Fibroblast of skin of right quadriceps (primary cell): ENCODE measurements at places on chromosomes 6 and 20.

DNA sequence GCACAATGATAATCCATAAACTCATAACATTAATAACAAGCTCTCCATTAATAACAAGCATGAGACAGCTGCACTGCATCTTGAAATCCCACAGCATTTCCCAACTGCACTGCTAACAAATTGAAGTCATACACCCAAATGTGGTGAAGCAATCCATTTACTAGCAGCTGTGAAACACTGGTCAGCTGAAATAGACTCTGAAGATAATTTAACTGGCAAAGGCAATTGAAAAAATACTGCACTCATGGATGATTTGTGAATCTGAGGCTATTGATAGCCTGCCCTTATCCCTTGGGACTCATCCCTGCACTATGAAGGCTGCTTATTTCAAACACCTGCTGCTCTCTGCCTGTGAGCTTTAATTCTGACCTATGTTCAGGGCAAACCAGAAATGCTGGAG, 49.1 kb upstream of the PLCB1 start:
- DNase-seq, result peak; percentile 42

DNA sequence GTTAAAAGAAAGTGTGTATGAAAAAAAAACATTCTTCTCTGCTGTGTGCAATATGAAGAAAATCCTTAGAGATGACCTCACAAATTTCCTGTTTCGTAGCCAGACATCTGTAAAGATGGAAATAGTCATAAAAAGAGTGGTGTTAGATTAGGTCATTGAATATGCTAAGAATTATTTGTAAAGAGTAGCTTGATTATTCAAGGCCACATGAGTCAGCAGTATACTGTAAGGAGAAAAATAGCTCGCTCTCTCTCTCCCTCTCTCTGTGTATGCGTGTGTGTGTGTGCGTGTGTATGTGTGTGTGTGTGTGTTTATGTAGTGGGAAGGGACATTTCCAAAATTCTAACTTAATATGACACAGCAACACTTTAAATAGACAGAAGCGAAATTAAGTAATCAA, 78.8 kb downstream of the PTCHD4 start:
- peak; percentile 89 for DNase-seq

- no peak for DNase-seq
Measured at GRCh38 chr6:163877877-163878639, 463.5 kb downstream of the QKI start.

DNA sequence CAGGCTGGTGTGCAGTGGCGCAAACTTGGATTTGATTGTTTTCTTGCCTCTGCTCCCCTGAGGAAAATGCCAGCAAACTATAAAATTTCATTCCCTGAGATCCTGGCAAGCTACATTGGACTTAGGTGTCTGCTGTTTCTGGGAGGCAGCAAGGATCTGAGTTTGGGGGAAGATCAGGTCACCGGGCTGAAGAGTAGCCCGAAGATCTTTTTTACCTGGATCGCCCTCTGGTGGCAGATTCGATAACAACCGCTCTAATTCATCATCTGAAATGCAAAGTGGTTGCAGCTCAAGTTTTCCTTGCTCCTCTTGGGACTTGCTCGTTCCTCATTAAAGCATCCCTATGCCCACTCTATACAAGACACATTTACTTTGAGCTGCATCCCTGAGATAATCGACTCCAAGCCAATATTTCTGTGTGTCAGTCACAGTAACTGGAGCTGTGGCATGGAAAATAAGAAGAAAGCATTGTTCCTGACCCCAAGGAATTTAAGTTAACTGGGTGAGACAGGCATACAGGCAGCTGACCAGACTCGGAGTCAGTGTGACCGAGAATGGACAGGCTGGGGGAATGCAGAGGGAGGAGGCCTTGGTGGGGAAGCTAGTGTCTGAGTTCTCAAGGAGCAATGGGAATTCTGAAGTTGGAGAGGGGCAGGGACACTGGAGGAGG, 131.8 kb upstream of the PROKR2 start:
- DNase-seq, result peak; percentile 34

GRCh38 chr6:46284475-46284874, 113.7 kb upstream of the ENPP5 start:
- no peak for DNase-seq

DNA sequence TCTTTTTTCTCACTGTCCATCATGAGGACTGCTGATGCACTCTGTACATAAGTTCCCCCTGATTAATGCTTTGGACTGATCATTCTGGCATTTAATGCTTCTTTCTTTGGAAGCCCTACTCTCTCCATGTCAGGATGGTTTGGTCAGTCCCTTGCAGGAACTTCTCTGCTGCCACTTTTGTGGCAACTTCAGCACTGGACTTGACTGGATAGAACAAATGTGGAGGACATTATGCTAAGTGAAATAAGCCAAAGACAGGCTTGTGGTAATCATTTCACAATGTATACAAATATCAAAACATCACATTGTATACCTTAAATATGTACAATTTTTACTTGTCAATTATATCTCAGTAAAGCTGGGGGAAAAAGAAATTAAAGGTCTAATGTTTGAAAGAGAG, 12.2 kb upstream of the BRPF3 start:
- DNase-seq, result no peak

- DNase-seq, result no peak
Measured at GRCh38 chr6:42735976-42736375, 9.9 kb downstream of the TBCC start.

- peak; percentile 48 for DNase-seq
Measured at GRCh38 chr6:1890071-1890470, 280.4 kb downstream of the FOXC1 start.

GRCh38 chr6:16562498-16562897, 198.8 kb downstream of the ATXN1 start:
- DNase-seq, result no peak

- DNase-seq, result no peak
Measured at GRCh38 chr20:53141201-53142050, 169.3 kb downstream of the TSHZ2 start.

DNA sequence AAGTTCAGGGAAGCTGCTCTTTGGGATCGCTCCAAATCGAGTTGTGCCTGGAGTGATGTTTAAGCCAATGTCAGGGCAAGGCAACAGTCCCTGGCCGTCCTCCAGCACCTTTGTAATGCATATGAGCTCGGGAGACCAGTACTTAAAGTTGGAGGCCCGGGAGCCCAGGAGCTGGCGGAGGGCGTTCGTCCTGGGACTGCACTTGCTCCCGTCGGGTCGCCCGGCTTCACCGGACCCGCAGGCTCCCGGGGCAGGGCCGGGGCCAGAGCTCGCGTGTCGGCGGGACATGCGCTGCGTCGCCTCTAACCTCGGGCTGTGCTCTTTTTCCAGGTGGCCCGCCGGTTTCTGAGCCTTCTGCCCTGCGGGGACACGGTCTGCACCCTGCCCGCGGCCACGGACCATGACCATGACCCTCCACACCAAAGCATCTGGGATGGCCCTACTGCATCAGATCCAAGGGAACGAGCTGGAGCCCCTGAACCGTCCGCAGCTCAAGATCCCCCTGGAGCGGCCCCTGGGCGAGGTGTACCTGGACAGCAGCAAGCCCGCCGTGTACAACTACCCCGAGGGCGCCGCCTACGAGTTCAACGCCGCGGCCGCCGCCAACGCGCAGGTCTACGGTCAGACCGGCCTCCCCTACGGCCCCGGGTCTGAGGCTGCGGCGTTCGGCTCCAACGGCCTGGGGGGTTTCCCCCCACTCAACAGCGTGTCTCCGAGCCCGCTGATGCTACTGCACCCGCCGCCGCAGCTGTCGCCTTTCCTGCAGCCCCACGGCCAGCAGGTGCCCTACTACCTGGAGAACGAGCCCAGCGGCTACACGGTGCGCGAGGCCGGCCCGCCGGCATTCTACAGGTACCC, at the start of gene ESR1:
TSS of gene ESR1 (plus strand) at position 170 of the 858 bp plus-strand sequence. CDS start at position 401, 231 bp downstream.
- peak; percentile 2 for DNase-seq

GRCh38 chr6:108953681-108954080, 105.5 kb downstream of the ARMC2 start:
- no peak for DNase-seq

- no peak for DNase-seq
Measured at GRCh38 chr6:89361171-89361570, 8.6 kb upstream of the UBE2J1 start.

DNA sequence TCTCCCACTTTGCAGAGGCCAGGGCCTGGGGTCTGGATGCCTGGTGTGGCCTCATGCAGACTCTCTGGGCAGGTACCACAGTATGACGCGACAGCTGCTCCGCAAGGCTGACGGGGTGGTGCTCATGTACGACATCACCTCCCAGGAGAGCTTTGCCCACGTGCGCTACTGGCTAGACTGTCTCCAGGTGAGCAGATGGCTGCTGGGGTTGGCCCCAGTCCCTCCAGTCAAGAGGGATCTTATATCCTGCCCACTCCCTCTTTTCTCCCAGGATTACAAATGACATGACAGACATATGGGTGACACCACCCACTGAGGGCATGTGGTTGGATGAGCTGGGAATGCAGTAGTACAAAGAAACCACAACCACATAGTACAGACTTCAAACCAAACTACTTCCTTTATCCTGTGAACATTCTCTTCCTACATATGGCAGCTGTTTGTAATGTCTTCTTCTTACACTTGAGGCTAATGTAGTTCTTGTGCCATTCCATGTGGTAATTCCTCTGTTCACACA, 29.9 kb downstream of the RAB44 start:
- DNase-seq, result peak; percentile 42

- DNase-seq, result peak; percentile 35
Measured at GRCh38 chr6:8181951-8182845, 79.8 kb upstream of the EEF1E1 start.

GRCh38 chr6:33604941-33605854, 15.9 kb upstream of the ITPR3 start:
- DNase-seq, result no peak

- peak; percentile 91 for DNase-seq
Measured at GRCh38 chr6:45843848-45844521, 171.7 kb downstream of the CLIC5 start.

DNA sequence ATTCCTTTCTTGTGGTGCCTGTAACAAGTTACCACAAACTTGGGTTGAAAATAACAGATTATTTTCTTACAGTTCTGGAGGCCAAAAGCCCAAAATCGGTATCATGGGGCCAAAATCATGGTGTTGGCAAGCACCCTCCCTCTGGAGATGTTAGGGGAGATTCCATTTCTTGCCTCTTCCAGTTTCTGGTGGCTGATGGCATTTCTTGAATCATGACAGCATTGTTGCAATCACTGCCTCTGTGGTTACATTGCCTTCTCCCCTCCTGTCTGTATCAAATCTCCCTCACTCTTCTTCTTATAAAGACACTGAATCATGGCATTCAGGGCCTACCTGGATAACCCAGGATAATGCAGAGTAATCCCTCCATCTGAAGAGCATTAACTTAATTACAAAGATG, 17.9 kb upstream of the TENT5A start:
- no peak for DNase-seq

- DNase-seq, result no peak
Measured at GRCh38 chr6:130846501-130846900, 19.3 kb downstream of the SMLR1 start.

DNA sequence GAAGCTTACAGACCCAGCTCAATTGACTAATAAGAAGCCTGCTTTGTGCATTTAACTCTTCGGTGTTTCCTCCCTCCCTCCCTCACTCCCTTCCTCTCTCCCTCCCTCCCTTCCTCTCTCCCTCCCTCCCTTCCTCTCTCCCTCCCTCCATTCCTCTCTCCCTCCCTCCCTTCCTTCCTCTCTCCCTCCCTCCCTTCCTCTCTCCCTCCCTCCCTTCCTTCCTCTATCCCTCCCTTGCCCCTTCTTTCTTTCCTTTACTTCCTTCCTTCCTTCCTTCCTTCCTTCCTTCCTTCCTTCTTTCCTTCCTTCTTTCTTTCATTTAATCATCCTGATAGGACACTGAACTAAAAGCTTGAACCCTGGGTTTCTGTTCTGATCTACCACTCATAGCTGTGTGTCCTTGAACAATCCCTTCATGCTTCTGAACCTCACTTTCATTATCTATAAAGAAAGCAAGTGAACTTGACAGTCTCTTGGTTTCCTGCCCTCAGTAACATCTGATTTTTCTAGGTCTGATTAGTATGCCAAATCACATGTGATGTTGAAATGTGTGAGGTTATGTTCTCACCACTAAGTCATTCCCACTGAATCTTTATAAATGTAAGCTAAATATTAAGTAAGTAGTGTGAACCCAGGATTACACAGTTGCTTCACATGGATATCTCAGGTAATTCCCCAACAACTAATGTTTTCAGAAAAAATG, 132.3 kb upstream of the BMP2 start:
- no peak for DNase-seq

DNA sequence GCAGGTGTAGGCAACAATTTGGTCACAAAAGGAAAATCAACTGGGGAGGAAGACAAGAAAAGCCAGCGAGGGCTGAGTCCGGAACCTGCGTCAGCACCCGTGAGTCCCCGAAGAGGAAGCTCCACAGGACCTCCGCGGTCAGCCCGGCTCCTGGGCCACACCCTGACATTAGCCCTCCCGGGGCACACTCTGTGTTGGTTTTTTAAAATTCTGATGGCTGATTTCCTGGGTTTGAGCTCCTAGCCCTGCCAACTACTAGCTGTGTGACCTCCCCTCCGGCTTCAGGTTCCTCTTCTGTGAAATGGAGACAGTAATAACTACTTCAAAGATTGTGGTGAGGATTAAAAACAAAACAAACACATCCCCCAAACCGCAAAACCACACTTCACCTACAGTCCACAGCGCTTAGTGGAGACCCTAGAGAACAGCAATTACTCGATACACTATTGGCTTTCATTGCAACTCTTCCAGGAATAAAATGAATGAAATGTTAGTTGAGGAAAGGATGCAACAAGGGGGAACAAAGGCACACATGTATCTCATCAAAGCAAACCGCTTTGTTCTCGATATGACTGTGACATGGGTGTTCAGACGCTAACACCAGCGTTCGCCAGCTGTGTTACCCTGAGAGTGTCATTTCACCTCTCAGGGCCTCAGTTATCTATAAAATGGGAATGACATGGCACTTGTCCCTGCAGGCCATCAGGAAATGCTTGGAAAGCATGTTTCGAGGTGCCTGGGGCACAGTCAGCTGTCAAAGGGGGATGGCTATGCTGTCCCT, 985 bp downstream of the ZBP1 start:
- DNase-seq, result no peak

DNA sequence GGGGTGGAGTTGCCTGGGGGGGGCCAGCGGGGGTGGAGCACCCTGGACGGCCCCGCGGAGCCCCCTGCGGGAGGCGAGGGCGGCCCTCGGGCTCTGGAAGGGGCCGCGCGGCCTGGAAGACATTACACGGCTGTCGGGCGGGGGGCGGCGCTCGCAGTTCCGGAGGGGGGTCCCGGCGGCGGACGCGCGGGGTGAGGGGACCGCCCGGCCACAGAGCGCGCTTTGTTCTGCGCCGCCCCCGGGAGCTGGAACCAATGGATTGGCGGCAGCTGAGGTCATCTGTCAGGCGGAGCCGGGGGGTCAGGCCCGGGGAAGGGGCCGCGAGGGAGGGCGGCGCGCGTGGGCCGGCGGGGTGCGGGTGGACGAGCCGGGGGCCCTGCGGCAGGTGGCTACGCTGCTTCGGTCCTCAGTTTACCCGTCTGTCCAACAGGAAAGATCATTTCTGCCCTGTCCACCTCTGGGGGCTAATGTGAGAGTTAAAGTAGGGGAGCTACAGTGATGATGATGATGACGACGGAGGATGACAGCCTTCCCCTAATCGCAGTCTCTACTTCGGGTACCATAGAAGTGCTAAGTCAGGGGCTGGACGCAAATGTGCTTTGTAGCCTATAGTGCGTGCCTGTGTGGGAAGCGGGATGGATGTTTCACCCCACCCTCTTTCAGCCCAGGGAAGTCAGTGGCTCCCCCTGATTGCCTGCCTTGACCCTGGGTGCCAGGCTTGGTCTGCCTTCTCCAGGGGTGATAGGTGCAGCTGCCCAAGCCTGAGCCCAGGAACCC, 10.4 kb downstream of the SRXN1 start:
- DNase-seq, result no peak
